ENCODE measurements at places on chromosomes 1 and 21.
A peak's percentile ranks its signal among the peaks of the same experiment; 100 is the strongest.

DNA sequence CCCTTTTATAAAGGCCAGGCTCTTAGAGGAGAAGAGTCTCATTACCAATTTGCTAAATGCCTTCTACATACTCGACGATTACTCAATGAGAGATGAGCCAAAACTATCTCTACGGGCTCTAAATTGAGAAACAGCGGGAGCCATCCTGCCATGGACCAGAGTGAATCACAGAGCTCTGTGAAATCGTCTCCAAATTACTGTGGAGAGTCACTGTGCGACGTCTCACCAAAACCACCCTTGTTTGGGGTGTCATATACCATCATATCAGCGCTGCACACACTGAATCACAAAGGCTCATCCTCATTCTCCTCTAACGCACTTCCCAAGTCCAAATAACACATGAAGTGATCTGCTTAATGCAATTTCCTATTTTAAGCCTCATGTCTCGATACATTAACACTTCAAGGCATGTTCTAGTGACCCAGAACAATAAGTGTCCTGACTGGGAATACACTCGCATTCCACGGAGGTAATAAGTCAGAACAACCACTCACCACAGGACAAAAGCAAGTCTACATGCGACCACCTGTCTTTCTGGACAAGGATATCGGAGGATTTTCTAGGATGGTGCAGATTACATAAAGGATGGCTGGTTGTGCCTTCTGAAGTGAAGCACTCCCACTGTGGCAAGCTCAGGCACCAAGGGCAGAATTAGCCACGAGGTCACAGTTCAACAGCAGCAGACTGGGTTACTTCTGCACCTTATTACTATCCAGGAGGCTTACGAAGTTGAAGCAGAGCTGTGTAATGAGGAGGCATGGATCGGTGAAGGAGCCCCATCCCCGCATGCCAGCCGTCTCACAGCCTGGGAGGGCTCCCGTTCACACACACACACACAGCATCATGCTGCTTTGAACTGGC is 44.3 kb downstream of the NID1 start:
- DNase-seq = no peak

- DNase-seq = no peak
Measured at GRCh38 chr1:8667869-8668594, 149.4 kb downstream of the RERE start.

GRCh38 chr1:33643216-33643615 is 170.8 kb downstream of the ZSCAN20 start:
- no peak for DNase-seq

DNA sequence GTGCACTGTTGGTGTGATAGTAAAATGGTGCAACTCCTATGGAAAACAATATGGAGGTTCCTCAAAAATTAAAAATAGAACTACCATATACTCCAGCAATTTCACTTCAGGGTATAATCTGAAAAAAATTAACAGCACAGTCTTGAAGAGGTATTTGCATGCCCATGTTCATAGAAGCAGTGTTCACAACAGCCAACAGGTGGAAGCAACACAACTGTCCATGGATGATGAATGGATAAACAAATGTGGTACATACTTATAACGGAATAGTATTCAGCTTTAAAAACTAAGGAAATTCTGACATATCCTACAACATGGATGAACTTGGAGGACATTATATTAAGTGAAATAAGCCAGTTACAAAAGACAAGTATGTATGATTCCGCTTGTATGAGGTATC is 8.2 kb downstream of the TTLL7 start:
- DNase-seq = no peak

- no peak for DNase-seq
Measured at GRCh38 chr1:197546989-197547388, 228.3 kb downstream of the DENND1B start.

- peak; percentile 40 for DNase-seq
Measured at GRCh38 chr1:24438423-24438901, 22.9 kb downstream of the NIPAL3 start.

- DNase-seq = no peak
Measured at GRCh38 chr1:173529106-173529505, 52.0 kb downstream of the PRDX6 start.

GRCh38 chr1:231931846-231932454 is 305.4 kb downstream of the DISC1 start:
- DNase-seq = no peak

DNA sequence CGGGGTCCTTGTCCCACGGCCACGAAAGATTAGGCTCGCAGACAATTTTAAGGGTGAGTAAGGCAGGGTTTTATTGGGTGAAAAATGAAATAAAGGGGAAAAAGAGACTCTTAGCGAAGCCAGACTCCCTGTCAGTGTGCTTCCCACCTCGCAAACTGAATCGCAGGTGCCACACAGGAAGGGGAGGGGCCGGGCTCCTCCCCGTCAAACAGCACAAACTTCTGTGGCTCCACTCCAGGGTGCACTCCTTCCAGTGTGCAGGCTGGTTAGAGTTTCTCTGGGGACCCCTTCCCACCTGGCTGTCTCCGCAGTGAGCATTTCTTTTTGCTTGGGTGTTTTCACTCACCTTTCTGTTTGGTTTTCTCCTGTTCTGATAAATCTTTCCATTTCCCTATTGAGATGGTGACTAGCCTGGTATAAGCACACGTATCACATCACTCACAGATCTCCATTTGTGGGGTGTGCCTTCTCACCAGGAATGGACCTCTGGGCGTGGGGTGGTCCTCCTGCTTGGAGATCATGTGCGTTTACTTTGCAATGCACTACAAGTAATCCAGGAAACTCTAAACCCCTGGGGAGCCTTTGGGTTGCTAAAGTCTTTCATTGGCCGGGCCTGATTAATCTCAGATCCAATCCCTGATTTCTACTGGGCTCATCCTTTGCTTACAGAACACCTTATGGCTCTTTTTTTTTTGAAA is 37.6 kb upstream of the GALNT2 start:
- no peak for DNase-seq

GRCh38 chr1:164589961-164590507 is 31.1 kb downstream of the PBX1 start:
- no peak for DNase-seq

GRCh38 chr1:91759076-91759475 is 126.9 kb downstream of the TGFBR3 start:
- no peak for DNase-seq

- DNase-seq = no peak
Measured at GRCh38 chr1:174469687-174470086, 21.9 kb downstream of the GPR52 start.

DNA sequence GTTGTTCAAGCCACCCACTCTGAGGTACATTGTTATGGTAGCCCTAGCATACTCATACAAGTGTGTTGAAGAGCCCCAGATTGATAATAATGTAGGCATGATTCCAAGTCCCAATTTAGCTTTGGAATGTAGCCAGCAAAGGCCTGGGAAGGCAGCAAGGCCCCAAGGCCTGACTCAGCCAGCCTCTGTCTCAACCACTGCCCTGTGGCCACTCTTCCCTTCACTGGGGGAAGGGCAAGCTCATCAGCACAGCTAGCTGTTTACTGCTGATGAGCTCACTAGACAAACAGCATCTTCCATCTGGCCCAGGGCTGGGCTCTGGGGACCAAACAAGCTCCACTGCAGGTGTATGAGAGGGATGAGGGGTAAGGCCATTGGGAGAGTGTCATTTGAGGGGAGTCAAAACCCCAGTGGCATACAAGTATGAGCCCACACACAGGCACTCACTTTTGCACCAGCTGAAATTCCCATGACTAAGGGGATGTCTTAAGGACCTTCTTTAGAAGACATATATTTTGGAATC is 2.2 kb upstream of the IRF6 start:
- DNase-seq = peak; percentile 51

GRCh38 chr1:43977376-43978263 is 1.4 kb upstream of the B4GALT2 start:
- DNase-seq = no peak

DNA sequence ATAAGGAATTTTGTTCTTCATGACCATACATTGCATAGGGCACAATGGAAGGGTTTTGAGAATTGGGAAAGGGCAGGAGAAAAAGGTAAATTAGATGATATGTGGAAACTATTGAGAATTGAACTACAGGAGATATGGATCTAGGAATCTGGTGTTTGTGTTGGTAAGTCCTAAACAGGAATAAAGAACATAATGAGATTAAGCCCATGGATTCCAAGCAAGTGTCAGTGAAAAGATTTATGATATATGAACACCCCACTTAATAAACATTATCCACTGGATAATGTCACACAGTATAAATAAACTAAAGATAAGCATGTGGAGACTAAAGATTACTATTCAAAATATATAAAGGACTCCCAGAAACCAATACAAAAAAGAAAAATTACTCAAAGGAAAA is 98.2 kb downstream of the TNFSF18 start:
- no peak for DNase-seq

- no peak for DNase-seq
Measured at GRCh38 chr1:243903041-243903440, 53.0 kb upstream of the AKT3 start.

- DNase-seq = no peak
Measured at GRCh38 chr1:185823467-185823866, 89.3 kb downstream of the HMCN1 start.

DNA sequence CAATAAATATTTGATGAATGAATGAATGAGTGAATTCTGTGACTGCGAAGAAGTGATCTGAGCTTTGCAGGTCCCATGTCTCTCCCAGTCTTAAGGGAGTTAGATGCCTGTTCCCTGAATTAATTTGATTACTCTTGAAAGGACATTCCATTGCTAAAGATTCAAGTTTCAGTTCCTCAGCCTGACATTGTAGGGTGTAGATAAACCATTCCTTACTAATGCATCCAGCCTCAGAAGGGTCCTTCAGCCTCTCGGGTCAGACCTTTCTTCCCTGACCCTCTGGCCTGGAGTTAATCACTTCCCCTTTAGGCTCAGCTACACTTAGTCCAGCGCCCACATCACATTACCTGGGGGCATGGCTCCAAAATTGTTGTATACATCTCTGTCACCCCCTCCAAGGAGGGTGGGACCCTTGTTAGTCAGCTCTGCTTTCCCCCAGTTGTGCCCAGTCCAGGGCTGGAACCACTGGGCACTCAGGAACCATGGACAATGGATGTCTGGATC is 2.6 kb downstream of the INSRR start:
- no peak for DNase-seq

- no peak for DNase-seq
Measured at GRCh38 chr1:5333291-5333690, 658.9 kb downstream of the NPHP4 start.

DNA sequence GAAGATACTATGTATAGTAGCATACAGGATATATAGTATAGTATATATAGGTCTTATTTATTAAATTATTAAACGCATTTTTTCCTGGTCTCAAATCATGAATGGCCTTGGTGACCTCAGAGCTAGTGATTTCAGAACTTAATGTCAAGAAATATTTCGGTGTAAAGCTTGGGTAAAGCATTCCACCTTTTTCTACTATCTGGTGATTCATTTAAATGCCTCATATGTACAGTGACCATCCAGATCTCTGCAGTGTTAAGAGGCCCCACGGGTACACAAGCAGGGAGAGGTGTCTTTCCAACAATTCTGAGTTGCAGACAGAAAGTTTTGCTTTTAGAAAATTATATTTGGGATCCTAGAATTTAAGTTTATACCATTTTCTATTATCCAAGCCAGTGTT is 626.5 kb downstream of the PTPRC start:
- no peak for DNase-seq

Measured in left hindlimb (tissue), 1 donor.